ENCODE measurements at places on chromosomes 1 and 21. TPM values are rescaled to one million over a fixed set of nuclear protein-coding genes. Genes with fewer than 3 reads are reported as not detected.

GRCh38 chr1:204130981-204131892 lies 20.6 kb downstream of the ETNK2 start:
- DNase-seq, result no peak

- DNase-seq, result no peak
These were observed 26.5 kb upstream of the ITLN1 start for GRCh38 chr1:160911441-160911840.

- no peak for DNase-seq
These were observed 55.6 kb downstream of the NKAIN1 start for GRCh38 chr1:31183927-31184554.

DNA sequence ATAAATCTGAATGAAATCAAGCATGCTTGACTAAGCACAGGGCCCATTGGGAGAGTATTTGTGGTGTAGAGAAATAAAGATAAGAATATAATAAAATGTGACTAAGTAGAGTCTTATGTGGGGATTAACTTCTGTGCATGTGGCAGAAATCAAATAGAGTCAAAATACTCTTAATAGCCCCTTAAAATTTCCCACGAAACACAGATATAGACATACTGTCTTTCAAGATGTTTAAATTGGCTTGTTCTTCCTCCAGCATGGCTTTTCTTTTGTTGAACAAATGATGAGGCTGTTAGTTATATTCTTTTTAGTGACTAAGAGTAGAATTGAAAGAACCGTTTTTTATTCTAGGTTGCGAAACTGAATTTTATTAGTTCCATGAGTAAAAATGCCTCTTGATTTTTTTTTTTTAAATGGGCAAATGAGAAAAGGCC lies 112.3 kb downstream of the RPS6KC1 start:
- DNase-seq, result no peak

DNA sequence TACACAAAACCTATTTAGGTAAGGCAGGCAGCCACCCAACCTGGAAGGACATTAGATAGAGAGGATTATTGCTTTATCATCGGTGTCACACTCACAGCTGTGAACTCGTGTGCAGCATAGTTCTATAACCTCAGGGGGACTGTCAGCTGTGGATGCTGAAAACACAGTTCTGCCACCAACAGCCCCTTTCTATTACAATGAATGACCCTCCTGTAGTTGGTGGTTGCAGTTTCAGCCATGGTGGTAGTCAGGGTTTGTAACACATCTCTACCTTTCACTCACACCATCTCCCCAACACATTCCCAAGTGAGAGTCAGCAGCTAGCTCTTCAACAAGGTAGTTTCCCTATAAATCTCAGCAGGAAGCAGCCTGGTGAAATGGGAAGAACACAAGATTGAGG lies 136.8 kb downstream of the ZC3H11B start:
- no peak for DNase-seq

DNA sequence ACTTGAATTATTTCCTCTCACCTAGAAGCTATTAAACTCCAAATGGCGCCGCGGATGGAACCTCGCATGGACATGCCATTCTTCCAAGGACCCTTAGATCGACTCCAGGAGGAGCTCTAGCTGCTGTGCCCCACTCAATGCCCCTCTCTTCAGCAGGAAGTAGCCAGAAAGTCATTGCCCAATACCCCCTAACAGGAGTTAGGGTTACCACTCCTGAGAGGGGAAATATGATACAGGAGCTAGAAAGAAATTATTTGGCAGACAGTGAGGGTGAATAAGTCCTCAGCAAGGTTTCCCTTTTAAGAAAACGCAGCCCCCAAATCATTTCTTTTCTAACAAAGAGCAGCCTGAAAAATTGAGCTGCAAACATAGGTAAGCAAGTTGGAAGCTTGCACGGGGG lies 28.6 kb downstream of the TFB2M start:
- DNase-seq, result no peak

GRCh38 chr21:45414396-45415187 lies 9.6 kb downstream of the COL18A1 start:
- no peak for DNase-seq

DNA sequence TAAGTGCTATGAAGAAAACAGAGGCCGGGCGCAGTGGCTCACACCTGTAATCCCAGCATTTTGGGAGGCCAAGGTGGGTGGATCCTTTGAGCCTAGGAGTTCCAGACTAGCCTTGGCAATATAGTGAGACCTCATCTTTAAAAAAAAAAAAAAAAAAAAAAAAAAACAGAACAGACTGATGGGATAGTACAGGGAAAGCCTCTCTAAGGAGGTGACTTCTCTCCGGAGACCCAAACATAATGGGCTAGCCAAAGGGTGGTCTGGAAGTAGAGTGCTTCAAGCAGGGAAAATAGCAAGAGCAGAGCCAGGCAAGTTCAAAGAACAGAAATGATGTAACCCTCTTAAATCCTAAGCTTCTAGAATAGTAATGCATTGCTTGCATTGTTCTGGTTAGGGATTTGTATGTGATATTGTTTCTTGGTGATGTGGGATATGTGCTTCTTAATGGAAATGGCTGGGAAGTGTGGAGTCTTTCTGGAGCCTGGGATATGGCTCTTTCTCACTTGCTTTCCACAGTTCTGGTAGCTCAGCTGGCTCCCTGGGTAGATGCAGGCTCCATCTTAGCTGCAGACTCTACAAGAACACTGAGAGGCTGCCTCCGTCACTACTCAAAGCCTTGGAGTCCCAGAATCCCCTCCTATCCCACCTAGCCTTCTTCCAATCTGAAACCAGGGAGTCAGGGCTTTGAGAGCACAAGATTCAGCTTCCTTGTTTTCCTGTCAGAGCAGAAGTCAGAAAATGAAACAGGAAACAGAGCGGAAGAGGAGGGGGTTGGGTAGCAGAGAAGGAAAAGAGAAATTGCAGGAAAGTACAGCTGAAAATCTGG lies 1.9 kb upstream of the PIGV start:
- DNase-seq, result no peak

- no peak for DNase-seq
These were observed 328.2 kb upstream of the CHRM3 start for GRCh38 chr1:239058190-239058589.

GRCh38 chr1:15151377-15151806 lies 2.2 kb upstream of the TMEM51 start:
- no peak for DNase-seq

GRCh38 chr1:231590453-231591198 lies 36.0 kb upstream of the DISC1 start:
- peak; percentile 47 for DNase-seq

DNA sequence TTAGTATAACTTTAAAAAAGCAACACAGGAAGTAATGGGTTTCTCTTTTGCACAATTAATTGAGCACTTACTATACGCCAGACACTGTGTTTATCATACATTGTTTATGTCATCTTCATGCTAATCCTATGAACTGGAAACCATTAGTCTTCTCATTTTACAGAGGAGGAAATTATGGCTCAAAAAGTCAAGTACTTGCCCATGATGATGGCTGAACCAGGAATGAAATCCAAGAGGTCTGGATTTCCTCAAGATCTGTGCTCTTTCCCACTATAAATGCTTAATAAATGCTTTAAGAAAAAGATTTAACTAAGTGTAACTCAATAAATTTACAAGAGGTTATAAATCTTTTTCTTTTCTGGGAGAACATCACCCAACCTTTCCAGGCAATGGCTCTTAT lies 303.7 kb upstream of the RRP15 start:
- DNase-seq, result no peak

GRCh38 chr1:88892357-88892877 lies 1.1 kb upstream of the GTF2B start:
- no peak for DNase-seq

DNA sequence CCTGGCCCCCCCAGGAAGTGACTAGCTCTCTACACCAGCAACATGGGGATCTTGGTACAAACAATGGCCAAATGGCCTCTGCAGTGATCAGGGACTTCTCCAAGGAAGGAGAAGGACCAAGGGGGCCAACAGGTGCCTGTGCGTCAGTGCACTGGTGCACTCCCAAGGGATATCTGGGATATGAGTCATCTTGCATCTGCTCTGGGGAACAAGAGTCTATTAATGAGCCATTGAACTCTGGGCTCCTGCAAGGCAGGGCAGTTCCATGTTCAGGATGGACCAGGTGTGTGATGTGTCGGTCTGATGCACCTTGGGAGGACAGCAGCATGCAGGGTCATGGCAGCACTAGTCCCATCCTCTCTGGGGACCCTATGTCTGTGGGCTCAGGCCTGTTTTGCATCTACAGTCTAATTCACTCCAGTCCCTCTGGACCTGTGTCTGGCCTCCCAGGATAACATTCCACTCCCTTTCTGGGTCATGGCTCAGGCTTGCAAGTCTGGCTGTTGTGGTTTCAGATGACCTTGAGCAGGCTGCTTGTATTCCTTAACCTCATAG lies 125.3 kb downstream of the TRABD2B start:
- DNase-seq, result no peak

GRCh38 chr1:165225062-165225461 lies 131.5 kb downstream of the LMX1A start:
- DNase-seq, result no peak

- DNase-seq, result no peak
These were observed 7.0 kb upstream of the TFF1 start for GRCh38 chr21:42373196-42373907.

DNA sequence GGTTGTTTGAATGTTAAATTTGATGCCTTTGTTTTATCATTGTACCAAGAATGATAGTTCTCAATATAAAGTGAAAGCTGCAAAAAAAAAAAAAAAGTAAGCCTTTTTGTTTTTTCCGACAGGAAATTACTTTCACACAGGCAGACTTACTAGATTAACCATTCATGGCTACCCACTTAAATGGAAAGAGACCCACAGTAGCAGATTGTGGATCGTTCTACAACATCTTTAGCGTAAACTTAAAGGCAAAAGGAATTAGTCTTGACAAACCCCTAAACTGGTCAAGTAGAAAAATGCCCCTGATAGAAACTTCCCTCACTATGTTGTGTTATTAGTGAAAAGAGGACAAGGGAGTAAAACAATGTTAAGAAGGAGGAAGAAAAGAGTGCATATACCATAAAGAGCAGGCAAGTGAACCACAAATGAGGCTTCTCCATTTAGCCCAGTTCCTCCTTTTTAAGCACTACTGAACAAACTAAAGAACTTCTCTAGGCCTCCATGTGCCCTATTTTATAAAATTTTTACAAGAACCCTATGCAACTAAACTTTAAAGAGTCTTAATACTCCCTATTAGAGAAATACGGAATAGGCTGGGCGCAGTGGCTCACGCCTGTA lies 1560.3 kb downstream of the MRPL39 start:
- no peak for DNase-seq

DNA sequence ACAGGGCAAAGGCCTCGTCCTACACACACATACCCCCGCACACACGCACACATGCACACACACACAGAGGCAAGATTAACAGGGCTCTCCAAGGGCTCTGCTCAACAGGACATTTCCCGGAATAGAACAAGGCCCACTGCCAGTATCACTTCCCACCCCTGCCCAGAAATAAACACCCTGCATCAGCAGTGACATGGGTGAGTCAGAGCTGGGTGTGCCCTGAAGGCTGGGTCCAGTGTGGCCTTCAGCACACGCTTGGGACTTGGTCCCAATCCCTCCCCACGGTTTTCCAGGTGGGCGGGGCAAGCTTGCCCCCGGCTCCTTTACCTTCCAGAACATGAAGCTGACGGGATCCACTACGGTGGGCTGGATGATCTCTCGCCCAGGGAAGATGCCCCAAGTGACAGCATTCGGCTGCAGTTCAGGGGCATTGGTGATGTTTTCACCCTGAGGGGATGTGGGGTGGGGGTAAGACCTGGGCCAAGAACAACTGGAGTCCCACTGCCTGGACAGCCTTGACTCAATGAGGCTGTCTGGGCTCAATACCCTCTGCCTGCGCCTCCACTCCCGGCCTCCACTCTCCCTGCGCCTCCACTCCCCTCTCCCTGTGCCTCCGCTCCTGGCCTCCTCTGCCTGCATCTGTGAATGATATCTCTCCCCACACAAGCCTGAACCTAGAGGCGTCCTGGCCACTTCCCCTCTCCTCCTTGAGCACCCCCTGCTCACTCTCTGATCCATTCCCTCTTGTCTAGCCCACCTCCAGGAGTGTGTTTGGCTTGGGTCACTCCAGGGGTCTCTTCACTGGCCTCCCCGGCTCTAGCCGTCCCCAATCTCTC lies 14.7 kb downstream of the MTHFR start:
- peak; percentile 90 for DNase-seq

DNA sequence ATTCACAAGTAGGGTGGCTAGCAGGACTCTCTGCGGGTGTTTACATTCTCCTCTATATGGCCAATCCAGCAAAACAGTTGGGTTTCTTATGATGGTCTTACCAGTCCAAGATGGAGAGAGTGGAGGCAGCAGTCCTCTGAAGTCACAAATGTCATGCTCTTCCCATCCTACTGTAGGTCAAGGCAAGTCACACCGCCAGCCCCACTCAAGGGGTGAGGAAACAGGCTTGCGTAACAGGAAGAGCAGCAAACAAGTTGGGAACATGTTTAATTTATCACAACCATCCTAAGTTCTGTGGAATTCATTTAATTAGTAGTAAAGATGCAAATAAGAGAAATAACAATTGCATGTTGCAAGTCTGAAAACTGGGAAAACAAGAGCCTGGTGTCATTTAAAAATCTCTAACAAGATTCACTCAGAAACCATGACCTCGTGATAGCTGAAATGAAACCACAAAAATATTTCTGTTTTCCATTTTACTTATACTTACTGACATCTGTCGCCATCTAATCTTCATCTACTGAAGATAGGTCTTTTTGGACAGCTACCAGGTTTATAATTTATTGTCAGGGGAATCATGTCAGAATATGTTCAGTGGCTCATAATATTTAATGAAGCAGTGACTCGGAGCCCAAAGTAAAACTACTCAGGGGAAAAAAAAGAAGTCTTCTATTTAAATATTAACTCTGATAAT lies 349.1 kb upstream of the FMN2 start:
- DNase-seq, result no peak

GRCh38 chr1:234372011-234372757 lies 1.1 kb upstream of the COA6 start:
- DNase-seq, result no peak

GRCh38 chr1:191498318-191498717 lies 659.9 kb upstream of the RGS18 start:
- no peak for DNase-seq

The CLCA4 gene
- total RNA-seq, result not detected

The SMCP gene
- total RNA-seq, result not detected

The LAX1 gene
- total RNA-seq, result 0.32 TPM

The PROK1 gene
- not detected for total RNA-seq

The SLAMF7 gene
- 0.47 TPM for total RNA-seq

The MATN1 gene
- total RNA-seq, result not detected

The CELA2B gene
- 1,412 TPM for total RNA-seq

The LMOD1 gene
- 1.2 TPM for total RNA-seq

The RAB25 gene
- 35.8 TPM for total RNA-seq
